Upper lobe of left lung (tissue), 6 donors: ENCODE measurements at places on chromosomes 11 and 22. TPM values are rescaled to one million over a fixed set of nuclear protein-coding genes. Genes with fewer than 3 reads are reported as not detected.

C11orf65 gene
- total RNA-seq = 1.1 TPM

HTR3A gene
- total RNA-seq = not detected

THY1 gene
- 2.0 TPM for total RNA-seq

KCNJ4 gene
- not detected for total RNA-seq

OR8G5 gene
- not detected for total RNA-seq

OPCML gene
- not detected for total RNA-seq

GRCh38 chr22:29208502-29208862 lies 2.8 kb downstream of the EMID1 start:
- DNase-seq = peak; percentile 22

DNA sequence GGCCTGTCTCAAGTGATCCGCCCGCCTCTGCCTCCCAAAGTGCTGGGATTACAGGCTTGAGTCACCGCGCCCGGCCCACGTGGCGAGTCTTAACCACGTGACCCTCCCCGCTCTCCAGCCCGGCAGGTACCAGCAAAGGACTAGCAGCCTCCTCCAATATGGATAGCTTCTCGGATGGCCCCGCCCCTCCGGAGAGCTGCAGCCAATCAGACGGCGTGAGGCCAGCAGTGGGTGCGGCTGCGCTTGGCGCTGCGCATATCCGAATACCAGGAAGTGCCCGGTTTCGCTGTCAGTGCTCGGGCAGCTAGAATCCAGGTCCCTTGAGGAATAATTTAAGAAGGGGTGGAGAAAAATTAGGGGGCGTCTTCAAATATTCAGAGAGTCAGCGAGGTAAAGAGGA lies 14.7 kb upstream of the PISD start:
- DNase-seq = peak; percentile 97

DNA sequence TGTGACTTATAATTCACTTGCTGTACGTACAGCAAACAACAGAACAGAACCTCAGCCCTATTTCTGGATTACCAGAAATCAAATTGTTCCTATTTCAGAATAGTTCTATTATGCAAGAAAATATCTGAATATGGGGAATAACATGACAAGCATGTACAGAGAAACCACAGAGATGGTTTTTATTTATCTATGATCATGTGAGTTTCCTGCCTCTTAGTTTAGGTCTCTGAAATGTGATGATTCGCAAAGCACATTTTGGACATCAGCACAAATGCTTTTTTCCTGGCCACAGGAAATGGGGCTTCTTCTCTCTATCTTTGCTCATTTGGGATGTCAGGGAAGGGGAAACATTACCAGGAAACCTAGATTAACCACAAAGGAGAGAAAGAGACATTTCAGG lies 266.7 kb upstream of the CTSC start:
- no peak for DNase-seq

DNA sequence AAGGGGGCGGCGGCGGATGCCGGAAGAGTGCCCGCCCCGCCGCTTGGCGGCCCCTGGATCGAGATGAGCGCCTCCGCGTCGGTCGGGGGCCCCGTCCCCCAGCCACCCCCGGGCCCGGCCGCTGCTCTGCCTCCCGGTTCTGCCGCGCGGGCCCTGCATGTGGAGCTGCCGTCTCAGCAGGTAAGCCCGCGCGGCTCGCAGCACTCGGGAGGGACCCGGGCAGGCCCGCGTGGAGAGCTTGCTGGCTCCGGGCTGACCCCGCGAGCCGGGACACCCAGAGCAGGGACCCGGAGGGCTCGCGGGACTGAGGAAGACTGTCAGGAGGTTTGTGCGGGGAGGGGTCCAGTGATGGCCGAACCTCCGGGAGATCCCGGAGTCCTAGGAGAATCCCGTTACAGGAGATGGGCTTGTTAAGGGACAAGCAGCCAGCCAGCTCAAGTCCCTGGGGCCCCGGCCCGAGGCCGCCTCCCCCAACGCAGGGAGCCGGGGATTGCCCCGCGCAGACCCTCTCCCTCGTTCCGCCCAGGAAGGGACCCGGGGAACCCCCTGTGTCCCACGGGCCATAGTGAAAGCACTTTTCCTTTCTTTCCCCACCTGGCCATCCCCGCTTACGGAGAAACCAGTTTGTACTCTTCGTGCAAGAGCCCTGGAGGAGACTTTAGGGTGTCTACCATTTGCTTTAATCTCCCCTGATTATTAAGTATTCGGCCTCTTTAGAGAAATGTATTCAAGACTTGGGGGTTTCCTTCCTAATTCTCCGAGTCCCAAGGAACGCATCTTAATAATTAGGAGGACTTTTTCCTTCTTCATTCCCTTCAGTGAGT lies 547 bp downstream of the UVRAG start:
- DNase-seq = peak; percentile 41

DNA sequence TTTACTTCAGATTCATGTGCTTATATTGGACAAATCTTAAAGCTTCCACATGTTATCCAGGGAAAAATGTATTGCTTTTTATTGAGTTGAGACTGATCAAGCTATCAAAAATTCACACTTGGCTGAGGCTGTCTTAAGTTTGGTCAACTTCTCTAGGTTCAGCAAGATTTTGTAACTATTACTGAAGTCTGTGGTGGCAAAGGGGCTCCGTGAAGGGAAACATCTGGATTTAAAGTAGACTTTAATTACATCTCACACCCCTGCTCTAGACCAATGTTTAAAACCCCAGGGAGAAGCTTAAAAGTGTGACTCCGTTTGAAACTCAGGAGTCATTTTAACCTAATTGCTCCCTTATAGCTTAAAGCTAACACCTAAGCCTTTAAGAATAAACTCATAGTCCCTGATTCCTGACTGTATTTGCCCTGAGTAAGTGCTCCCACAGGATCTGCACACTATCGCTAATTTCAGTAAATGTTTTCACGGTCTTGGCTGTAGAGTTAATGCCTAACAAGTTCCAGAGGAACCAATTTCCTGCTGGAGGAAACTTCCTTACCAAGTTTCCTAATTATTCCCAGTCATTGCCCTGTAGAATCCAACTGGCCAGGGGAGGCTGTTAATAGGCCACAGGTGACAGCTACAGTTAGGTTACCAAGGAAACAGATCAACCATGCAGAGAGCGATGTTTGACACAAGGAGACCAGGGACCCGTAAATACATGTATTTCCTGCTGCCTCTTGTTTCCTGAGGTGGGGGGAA lies 40.5 kb downstream of the OR10A6 start:
- DNase-seq = no peak

GRCh38 chr11:43746670-43747069 lies 66.1 kb downstream of the HSD17B12 start:
- DNase-seq = no peak

DNA sequence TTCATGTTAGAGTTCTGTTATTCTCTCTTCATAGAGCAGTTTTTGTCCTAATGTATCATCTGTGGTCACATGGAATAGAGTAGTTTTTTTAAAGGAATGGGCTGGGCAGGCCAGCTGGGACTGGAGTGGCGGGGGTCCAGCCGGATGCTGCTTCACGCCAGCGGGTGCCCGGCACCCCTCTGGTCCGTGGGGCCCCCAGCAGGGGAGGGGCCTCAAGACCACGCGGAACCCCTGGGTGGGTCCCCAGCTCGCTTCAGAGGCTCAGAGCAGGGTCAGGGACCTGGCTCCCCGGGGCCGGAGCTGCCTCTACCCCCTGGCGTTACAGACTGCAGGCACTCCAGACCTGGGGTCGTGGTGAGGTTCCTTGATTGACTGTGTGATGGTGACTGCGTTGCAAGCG lies 159.1 kb upstream of the HSD17B12 start:
- DNase-seq = no peak

DNA sequence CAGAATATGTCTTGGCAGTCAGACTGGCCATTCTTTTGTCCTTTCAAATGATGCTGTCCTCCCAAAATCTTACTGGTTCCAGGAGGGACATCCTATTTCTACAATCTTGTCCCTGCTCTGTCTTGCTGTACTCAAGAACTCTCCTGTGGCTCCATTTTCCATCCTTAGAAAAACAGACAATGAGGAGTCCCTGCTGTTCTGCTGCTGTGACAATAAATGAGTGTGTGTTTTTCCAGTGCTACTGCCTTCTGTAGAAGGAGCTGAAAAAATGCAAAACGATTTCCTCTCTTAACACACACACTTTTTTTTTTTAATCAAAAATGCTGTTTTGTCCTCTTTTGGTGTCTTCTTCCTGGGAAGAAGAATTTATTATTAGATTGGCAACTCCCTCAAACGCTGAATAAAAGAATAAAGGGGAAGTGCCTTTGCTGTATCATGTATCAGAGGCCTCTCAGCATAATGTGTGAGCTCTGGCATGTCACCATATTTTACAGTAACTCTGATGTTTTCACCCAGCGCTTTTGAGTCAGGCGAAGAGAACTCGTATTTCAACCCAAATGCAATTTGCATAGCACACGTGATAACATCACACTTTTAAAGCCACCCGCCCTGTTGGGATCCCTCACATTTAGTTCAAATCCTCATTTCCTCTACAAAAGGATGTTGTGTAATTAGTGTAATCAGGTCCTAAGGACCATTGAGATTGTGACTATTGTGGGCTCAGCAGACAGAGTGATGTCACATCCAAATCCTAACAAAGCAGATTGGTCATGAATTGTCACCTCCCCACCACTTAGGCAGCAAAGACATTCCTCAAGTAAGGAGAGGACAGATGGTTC lies 496.0 kb upstream of the LARGE1 start:
- DNase-seq = no peak

GRCh38 chr11:110031171-110031570 lies 62.0 kb upstream of the ZC3H12C start:
- no peak for DNase-seq

DNA sequence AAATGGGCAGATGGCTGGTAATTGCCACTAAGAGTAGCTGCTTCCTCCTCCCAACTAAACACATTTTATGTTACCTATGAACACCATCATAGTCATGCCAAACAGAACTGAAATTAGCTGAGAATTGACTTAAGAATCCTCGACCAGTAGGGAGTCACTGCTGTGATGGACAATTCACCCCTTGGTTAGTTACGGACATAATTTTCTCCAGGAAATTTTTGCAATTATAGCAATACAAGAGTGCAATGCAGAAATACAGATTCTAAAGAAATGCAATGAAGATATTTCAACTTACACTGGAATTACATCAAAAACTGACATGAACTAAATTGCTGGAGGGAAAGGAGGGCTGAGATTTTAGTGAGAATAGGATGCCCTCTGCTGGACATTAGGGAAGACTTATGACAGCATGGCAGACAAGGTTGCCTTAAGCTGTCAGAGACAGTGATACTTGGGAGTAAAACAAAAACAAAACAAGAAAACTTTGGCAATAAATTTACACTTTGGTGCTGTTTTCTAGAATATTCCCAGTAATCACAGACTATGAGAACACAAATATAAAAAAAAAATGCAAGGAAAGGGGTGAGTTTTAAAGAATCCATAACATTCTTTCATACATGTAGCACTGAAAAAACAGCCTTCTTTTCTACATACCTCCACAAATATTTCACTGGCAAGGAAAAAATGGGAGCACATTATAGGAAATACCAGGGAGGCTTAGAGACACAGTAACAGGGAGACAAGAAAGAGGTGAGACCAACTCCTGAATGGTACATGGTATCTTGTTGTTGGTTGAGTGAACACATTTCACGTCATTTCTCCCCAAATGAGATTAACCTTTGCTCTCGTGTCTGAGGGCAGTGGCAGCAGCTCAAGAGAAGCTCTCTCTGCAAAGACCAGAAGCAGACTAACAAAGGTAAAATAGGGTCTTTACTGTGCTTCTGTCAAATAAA lies 11.2 kb upstream of the PPP2R1B start:
- no peak for DNase-seq
